Fibroblast of skin of right quadriceps (primary cell): ENCODE measurements at places on chromosomes 7 and 10.
A peak's percentile ranks its signal among the peaks of the same experiment; 100 is the strongest.

DNA sequence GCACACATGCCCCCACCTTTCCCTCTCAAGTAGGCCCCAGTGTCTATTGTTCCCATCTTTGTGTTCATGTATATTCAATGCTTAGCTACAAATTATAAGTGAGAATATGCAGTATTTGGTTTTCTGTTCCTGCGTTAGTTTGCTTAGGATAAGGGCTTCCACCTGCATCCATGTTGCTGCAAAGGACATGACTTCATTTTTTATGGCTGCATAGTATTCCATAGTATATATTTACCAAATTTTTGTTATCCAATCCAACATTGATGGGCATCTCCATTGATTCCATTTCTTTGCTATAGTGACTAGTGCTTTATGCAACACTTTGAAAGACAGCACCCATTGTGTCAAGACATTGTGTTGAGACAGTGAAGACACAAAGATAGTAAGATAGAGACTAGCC lies 19.0 kb upstream of the ABCB4 start:
- DNase-seq, result no peak

DNA sequence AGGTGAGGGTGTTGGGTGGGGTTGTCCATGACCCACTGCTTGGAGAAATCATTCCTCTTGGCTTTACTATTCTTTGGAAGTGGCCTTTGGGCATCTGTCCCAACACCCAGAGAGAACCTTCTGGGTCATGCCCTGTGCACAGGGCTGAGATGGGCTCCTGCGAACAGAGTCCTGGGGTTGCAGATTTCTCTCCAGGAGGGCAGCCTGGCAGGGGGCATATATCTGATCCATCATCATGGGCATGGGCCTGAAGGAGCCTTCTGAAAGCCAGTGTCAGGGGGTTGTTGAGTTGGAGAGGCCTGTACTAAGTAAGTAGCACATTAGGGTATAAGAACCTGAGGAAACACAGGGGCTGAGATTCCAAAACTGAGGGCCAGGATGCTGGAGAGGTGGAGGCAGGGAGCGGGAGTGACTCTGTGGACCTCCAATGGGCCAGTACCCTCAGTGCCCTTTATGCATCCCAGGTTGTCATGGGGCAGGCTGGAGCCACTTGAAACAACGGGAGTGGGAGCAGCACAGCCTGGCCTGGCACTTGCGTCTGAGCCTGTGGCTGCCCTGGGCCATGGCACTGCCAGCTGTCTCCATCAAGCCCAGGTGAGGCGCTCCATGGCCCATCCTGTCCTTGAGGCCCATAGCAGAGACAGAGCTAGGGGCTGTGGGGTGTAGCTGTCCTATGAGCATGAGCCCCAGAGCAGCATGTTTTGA lies 203.7 kb downstream of the GRID1 start:
- DNase-seq, result no peak

DNA sequence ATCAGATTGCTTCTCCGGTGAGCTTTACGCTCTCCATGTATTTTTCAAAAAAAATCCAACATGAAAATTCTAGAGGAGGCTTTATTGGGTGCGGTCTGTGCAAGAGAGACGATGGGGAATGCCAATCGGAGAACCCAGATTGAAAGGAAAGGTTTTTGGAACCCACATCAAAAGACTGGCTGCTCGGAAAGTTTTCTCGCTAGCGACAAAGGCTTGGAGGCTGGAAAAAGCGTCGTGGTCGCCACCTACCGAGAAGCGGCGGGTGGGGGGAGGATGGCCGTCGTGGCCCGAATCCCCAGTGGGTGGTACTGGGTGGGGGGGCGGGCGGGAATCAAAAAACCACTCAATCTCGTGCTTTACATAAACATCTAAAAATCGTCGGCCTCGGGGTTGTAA lies 1.1 kb upstream of the GTF2I start:
- DNase-seq, result peak; percentile 32

GRCh38 chr10:68973975-68974374 lies 14.6 kb upstream of the KIFBP start:
- DNase-seq, result no peak

DNA sequence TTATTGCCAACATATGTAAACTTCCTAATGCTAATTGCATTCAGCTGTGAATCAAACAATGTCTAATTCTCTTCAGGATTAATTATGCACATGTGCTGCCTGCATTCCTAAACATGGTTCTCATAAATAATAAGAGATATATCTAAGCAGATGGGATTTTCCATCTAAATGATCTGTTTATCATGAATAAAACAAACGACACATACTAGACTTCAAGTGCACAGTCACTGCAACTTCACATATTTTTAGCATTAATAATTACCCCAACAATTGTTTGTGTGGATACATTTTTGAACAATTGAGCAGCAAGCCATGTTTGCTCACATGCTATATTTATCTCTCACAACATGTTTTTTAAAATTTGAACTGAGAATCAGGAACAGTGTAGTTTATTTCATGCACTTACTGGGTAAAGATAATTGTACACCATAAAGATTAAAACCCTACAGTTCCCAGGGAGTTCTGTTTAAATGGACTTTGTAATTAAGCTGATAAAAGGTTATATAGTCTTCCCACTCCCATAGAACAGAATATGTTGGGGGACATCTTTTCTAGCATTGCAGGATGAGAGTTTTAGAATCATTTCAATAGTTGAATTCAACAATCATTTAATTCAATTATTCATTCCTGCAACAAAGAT lies 378.5 kb downstream of the MDFIC start:
- peak; percentile 74 for DNase-seq

GRCh38 chr7:109834851-109835250 lies 1256.1 kb upstream of the LRRN3 start:
- DNase-seq, result no peak
